ENCODE measurements at places on chromosomes 2 and 18.

GRCh38 chr2:118937817-118938216 lies 4.2 kb upstream of the MARCO start:
- DNase-seq = no peak

DNA sequence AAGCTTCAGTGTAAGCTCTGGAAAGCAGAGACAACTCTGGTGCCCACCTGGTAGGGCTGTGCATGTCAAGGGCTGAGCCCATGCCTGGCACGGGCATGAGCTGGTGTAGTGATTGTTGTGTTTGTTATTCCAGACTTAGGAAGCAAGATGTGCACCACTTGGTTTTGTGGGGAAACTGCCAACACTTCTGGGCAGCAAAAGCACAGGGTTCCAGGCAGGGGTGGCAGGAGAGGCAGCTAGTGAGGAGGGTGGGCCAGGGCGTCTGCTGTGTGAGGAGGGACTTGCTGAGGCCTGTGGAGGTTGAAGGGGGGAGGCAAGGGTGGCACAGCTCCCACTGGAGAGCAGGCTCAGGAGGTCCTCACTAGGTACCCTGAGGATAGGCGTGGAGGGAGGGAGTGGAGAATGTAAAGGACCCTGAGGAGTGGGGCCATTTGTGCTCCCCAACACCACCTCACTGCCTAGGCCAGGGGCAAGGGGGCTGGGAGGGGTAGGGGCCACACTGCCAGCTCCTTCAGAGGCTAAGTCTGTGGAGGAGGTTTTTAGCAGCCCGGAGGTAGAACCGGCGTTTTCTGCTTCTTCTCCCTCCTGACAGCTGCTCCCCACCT lies 104.0 kb upstream of the POU3F3 start:
- DNase-seq = no peak

GRCh38 chr2:53516650-53517049 lies 251.0 kb upstream of the CHAC2 start:
- DNase-seq = no peak

DNA sequence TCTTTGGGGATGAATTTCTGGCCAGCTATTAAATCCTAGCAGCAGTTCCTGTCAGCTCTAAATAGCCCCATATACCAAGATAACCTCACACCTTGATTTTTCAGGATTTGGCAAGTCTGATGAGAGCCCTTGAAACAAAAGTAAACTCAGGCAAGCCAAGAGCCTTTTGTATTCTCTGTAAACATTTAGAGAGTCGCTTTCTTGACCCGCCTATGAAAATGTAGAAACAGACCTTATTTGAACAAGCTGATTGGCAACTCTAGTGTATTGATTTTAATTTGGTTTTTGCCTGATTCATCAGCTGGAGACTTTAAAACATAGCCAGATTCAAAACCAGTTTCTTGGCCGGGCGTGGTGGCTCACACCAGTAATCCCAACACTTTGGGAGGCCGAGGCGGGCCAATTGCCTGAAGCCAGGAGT lies 43.4 kb downstream of the CABLES1 start:
- no peak for DNase-seq

- no peak for DNase-seq
These were observed 16.3 kb downstream of the SLC3A1 start for GRCh38 chr2:44291281-44292248.
